ENCODE measurements at places on chromosomes 7 and 10.

GRCh38 chr7:143238289-143238980, 16.6 kb downstream of the TAS2R40 start:
- DNase-seq, result no peak

GRCh38 chr7:106312906-106313305, 28.1 kb upstream of the NAMPT start:
- no peak for DNase-seq

DNA sequence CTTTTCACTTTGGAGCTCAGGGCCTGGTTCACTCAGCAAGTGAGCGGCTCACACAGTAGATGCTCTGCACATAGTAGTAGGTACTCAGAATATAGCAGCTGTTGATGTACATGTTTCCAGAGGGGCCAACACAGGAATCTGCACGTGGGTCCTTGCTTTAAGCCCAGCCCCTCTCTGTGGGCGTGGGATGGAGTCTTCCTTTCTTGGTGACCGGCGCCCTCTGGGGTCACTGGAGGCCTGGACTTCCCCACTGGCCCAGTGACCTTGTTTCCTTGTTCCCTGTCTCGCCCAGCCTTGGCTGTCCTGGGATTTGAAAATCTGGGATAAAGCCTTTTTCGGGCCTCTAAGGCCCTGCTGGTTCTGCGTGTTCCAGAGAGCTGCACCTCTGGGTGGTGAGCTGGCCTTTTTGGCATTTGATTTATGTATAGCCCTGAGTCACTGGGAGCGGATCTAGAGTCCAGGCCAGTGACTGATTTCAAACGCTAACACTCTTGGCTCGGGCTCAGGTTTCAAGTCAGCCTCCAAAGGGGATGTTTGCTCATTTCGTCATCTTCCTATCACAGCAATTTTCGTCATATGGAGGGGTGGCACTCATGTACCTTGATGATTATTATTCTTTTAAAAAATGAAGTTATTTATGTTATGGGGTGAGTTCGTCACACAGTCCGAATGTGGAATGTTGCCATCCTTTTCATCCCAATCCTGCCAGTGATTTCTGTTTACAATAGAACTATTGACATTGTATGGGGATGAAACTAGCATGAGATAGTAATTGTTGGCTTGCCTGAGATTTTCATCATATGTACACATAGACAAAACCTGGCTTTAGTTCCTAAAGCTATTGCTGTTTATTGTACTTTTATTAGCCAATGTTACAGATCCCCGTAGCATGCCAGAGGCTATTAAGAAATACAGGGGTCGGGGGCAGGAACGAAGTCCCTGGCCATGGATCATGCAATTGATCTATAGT, 65.5 kb downstream of the CUX1 start:
- no peak for DNase-seq

DNA sequence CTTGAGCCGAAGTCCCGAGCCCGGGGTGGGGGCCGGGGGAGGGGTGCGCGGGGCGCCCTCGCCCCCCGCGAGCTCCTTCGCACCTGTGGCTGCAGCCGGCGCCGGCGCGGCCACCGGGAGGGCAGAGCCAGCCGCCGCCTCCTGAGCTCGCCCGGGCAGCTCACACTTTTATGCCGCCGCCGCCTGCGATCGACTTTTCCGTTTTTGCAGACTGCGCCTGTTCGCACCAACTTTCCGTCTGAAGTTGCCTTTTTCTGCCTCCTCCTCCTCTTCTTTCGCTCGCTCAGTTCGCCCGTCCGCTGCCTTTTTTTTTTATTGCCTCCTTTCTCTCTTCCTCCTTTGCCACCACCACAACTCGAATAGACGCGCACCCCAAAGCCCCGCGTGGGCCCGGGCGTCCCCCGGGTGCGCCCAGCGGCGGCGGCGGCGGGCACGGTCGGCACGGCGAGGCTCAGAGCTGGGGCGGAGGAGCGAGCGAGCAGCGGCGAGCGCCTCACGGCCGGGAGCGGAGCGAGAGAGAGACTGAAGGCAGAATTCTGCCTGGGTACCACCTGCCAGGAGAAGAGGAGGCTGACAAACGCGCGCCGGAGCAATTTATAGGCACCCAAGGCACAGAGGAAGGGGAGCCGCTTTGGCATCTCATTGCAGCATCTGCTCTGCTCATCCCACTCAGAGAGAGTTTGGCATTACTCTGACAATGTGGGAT, at the start of gene C1QL3:
C1QL3 (minus strand) TSS at position 569 of the 706 bp plus-strand sequence. CDS start 814 bp downstream, outside the sequence.
- DNase-seq, result no peak

DNA sequence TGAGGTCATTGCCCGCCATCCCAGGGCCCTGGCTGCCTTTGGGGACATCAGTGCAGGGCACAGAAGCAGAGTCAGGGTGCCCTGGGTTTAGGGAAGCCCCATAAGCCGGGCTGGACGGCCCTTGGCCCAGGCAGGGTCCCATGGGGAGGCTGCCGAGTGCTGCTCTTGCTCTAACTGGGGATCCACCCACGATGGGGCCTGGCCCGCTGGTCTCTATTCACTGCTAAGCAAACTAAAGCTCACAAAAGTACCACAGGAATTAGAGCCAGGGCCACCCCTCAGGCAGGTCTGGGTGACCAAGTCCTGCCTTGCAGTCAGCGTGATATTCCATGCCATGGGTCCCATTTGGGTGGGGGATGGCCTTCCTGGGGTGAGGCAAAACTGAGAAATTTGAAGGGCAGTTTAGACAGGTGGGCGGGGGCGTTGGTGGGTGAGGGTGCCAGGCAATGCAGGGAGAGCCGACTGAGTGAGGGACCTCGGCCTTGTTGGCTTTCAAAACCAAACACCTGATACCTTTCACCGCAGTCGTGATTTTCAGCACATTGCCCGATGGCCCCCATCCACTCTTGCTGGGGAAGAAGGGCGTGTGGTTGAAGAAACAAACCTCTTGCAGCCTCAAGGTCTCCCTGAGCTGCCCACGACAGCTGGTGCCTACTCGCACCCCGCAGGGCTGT, 92.8 kb upstream of the PPIF start:
- no peak for DNase-seq

DNA sequence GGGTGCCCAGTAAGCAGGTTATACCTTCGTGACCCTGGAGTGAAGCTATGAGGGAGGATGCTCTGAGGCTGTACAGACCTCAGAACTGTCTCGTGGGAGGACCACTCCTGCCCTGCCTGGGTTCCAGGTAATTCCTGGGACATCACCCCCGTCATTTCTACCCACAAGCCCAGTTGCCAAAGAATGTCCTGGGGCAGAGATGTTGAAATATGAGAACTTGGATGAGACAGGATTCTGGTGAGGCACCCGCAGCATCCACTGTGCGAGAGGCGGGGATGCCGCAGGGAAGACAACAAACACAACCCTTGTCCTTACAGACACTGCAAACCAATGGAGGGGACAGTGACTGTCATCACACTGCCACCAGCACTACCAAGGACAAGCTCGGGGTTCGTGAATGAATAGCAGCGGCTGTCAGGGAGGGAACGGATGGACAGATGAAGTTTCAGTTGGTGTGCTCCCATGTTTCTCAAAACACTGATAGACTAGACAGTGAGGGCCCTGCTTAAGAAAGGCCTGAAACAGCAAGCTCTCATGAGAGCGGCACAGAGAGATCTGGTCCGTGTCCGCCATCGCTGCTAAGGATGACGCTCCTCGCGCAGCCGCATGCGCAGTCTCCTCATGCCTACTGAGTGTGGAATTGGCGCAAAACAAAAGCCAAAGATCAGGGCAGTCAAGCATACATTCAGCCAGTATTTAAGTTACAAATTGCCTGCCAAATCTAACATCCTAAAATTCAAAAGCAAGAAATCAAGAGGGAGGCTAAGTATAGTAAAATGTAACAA, 82.0 kb upstream of the RHEB start:
- DNase-seq, result no peak

GRCh38 chr10:79129361-79129997, 60.7 kb downstream of the ZMIZ1 start:
- DNase-seq, result no peak

- no peak for DNase-seq
These were observed 1.9 kb upstream of the CYP26A1 start for GRCh38 chr10:93071674-93072224.

GRCh38 chr10:4024516-4025245, 239.7 kb upstream of the KLF6 start:
- DNase-seq, result no peak

GRCh38 chr10:128411643-128412042, 285.4 kb upstream of the MKI67 start:
- no peak for DNase-seq

DNA sequence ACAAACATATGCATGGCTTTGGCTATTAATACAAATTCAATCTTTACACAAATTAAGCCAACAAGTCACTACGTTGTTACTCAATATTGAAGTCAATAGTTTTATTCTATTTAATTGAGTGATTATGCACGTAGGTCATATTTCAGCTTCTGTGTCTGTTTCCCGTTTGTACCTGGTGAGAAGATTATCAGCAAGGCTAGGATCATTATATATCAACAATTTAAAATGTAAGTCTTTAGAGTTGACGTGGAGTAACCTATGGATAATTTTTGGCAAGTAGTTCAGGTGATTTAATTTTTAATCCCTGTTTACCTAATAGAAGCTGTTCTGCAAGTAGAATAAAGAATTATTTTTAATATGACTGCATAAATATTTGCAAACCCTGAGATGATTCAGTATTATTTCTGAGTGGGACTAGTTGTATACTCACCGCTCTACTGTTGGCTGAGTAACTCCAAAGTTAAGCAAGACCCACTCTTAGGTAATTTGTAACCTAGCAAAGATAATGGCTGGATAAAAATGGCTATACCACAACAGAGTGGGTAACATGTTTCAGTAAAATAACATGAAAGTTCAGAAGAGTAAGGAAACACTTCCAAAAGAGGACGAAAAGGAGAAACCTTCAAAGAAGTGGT, 161.0 kb downstream of the HGF start:
- DNase-seq, result no peak

- DNase-seq, result no peak
These were observed 224.7 kb upstream of the PHYHIPL start for GRCh38 chr10:58951746-58952145.

DNA sequence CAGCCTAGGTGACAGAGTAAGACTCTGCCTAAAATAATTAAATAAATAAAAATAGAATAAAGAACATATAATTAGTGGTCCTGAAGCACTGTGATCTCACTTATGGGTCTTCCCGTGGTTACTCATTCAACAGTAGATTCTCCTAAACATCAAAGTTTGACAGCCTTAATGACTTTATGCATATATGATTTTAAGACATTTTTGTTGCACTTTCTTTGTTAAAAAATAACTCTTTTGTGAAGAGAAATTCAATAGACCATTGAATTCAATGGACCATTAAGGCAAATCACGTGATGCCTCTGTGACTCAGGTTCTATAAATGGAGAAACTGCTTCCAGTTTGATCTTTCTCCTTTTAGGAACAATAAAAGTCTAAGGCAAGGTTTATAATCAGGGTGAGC, 59.6 kb downstream of the ATOH7 start:
- no peak for DNase-seq

- DNase-seq, result no peak
These were observed 1.4 kb upstream of the KLF6 start for GRCh38 chr10:3786295-3787015.

- no peak for DNase-seq
These were observed 24.5 kb upstream of the C1GALT1 start for GRCh38 chr7:7157887-7158271.

- no peak for DNase-seq
These were observed 17.2 kb upstream of the ATP6V0E2 start for GRCh38 chr7:149856583-149856982.

DNA sequence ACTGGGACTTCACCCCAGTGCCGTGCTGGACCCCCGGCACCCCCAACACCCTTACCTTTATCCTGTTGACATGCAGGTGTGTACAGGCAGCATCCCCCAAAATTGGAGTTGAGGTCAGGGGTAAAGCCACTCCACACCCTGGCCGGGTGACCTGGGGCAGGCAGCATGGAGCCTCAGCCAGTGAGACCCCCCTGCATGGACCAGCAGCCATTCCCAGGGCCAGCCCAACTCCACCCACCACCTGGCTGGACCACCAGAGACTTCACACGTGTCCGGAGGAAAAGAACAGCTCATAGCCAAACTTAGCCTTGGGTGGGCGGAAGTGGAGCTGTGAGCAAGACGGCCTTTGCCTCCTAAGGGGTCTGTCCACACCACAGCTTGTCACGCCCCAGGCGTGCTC, 413.0 kb upstream of the FOXK1 start:
- no peak for DNase-seq

DNA sequence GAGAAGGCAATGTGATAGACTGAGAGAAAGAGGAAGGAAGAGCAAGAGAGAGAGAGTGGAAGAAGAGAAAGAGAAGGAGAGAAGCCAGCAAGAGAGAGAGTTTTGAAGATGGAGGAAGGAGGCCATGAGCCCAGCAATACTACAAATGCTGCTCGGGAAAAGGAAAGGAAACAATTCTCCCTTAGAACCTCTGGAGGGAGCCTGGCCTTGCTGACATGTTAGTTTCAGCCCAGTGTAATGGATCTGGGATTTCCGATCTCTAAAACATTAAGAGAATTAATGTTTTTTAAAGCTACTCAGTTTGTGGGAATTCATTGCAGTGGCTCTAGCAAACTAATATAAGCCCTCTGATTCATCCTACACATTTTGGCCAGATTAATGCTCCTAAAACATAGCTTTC, 206.8 kb upstream of the MTPN start:
- no peak for DNase-seq

- DNase-seq, result no peak
These were observed 63.1 kb downstream of the ZNRF2 start for GRCh38 chr7:30347226-30348082.

- no peak for DNase-seq
These were observed 22.7 kb downstream of the ENTPD7 start for GRCh38 chr10:99682032-99682431.

DNA sequence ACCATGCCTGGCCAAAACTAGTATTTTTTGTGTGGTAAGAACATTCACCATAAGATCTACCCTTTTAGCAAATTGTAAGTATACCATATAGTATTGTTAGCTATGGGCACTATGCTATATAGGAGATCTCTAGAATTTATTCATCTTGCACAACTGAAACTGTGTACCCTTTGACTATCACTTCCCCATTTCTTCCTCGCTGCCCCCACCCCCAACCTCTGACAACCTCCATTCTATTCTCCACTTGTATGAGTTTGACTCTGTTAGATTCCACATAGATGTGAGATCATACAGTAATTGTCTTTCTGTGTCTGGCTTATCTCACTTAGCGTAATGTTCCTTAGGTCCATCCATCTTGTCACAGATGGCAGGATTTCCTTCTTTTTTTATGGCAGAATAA, 3.6 kb downstream of the CASP7 start:
- DNase-seq, result no peak

- DNase-seq, result no peak
These were observed 517.4 kb downstream of the PARD3 start for GRCh38 chr10:34297541-34298345.

GRCh38 chr7:140262242-140262903, 85.6 kb upstream of the KDM7A start:
- no peak for DNase-seq

DNA sequence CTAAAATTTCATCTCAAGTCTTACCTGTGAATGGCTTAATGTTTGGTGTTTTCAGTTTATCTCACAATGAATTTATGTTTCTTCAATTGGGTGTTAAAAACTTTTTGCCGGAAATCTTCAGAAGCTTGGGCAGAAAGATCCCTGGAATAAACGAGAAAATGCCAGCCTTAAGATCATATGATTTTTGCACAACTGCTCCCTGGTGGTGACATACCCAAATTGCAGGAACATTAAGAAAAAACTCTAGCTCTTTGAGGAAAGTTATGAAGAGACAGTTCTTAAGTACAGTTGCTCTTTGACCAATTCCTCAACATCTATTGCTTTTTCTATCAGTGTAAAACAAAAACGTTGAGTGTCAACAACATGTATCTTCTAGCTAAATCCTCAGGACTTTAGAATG, 48.2 kb upstream of the CREB5 start:
- no peak for DNase-seq
